Stimulated activated CD4-positive, alpha-beta T cell treated with anti-CD3 and anti-CD28 coated beads, Interleukin-2, amount 100 ng/mL, for 24 hours (primary cell): ENCODE measurements at places on chromosomes 2 and 18.

DNA sequence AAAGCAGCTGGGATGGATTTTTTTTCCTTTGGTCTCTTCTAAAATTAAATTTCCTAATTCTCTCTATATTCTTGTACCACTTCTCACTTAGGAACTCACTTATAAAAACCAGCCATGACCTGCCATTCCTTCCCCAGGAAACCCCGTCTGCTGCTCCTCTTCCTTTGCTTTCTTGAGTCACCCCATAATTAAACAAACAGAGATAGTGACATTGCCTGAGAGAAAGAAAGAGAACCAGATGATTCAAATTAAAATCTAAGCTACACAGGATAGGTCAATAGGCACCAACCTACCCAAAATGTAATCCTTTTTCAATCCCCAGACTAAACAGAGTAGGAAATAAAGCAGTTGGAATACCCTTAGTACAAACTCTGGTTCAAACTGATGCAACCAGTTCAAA is 9.7 kb downstream of the STK39 start:
- no peak for DNase-seq

GRCh38 chr18:79260023-79260422 is 135.7 kb upstream of the NFATC1 start:
- DNase-seq, result no peak

DNA sequence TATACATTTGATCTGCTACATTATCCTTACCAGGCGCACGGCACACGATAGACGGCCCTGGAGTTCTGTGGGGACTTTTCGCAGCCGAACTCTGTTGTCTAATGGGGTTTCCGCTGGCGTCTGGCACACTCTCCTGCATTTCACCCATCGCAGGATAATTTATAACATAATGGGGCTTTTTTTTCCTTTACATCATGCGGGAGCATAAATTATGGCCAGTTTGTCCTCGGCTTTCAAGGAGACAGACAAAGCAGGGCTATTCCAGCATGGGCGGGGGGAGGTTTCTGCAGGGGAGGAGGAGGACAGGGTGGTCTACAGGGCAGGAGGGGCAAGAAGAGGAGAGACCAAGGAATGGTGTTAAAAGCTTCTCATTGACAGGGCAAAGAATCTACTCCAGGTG is 279.8 kb downstream of the CELF4 start:
- DNase-seq, result no peak

DNA sequence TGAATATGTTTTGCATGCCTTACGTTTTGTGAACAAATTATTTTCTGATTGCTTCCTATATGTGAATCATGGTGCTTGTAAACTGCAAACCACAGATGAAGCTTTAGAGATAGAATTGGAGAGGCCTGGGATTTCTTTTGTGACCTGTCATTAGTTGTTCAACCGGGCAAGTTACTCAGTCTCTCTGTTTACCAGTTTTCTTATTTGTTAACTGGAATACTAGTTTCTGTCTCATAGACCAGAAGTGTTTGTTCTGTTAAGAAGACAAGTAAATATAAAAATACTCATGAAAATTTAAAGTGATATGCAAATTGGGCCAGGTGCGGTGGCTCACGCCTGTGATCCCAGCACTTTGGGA is 27.3 kb downstream of the DGKD start:
- no peak for DNase-seq

DNA sequence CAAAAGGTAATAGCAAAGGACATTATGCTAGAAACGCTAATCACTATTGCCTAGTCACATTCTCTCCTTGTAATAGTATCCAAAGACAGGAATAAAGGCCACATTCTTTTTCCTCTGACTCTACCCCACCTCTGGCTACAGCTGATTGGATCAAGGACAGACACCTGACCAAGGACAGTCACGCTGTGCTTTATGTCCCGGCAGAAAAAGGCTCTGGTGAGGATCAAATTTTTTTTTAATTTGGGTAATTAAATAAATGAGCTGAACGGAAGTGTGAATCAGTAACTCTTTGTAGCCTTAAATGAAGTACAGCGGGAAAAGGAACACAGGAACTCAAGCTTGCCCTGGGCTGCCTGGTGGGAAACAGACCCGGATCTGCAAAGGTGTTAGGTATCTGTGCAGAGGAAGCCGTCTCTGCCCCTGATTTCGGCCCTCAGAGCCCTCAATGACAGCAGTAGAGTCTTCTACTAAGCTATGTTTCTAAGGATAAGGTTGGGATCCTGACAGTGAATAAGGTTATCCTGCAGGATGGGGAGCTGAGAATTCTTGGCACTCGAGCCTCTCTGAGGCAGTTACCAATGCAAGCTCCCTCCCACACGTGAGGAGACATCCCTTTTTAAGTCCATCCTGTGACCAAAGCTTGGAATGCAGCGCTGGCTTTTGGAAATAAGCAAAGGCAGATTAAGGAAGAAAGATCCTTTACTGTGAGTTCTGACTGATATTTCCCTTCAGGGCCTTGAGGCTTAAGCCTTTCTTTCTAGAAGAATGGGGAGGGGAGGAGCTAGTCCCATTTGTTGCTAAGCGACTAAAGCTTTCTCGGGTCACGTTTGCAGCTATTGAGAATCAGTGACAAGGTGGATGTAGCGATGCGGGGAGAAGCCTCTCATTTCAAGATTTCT is 37.8 kb upstream of the IKZF2 start:
- DNase-seq, result no peak

GRCh38 chr2:48540237-48540935 is 10.4 kb downstream of the STON1 start:
- DNase-seq, result no peak

GRCh38 chr2:174013315-174013751 is 48.2 kb upstream of the SP3 start:
- no peak for DNase-seq

DNA sequence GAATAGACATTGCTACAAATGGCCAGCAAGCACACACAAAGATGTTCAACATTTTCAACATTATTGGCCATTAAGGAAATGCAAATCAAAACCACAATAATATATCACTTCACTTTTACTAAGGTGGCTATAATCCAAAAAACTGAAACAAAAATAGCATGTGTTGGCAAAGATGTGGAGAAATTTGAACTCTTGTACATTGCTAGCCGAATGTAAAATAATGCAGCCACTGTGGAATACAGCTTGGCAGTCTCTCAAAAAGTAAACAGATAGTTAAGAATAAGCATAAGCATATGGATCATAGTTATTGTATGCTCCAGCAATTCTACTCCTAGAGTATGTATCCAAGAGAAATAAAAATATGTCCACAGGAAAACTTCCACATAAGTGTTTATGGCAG is 192.5 kb downstream of the EN1 start:
- no peak for DNase-seq

GRCh38 chr2:147808520-147808919 is 36.3 kb upstream of the ACVR2A start:
- no peak for DNase-seq

DNA sequence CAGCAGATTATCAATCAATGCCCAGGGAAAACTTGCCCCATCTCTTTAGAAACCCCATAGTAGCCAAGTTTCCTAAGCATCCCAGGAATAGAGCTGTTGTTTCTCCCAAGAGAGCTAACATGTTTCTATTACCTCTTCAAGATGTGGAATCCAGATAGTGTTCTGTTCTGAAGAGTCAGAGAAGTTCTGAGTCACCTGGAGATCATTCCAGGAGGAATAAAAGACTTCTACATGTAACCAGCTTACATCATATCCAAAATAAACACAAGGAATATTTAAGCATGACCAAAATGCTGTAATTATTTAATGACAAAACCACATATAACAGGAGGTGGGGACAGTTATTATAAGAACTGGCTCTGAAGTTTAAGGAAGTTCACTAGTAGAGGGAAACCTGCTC is 51.0 kb upstream of the GORASP2 start:
- no peak for DNase-seq

GRCh38 chr2:170394641-170395387 is 216.9 kb downstream of the MYO3B start:
- no peak for DNase-seq

GRCh38 chr18:74638210-74638609 is 40.5 kb downstream of the ZNF407 start:
- no peak for DNase-seq

GRCh38 chr2:178514664-178515063 is 34.4 kb downstream of the PLEKHA3 start:
- peak; percentile 38 for DNase-seq

DNA sequence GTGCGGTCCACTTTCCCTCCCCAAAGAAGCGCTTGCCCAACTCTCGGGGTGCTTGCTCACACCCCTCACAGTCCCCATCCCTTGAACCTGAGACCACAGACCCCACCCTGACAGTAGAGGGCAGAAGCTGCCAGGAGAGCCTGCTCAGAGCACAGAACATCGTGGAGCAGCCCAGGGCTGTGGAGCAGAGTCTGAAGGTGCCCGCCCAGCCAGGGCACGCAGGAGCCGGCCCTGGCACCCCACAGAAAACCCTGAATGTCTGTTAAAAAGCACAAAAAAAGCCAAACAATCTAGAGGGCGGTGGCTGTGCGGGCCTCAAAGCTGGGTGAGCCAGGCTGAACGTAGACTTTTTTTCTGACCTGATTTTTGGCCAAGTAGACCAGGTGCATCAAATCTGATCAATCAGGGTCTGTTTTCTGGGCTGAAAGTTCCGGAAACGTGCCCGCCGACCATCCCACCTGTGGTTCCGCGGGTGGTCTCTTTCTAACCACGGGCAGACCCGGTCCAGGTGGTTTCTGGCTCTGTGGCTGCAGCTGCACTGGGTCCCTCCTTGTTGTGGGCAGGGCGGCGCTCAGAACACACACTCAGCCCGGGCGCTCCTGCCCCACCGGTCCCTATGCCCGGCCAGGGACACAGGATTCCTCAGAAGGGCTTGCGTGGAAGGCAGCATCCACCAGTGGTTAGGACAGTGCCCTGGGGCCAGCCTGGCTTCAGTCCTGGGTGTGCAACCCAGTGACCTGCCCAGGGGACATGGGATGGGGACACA is 66.3 kb downstream of the SLC66A2 start:
- no peak for DNase-seq

- no peak for DNase-seq
Observed at GRCh38 chr2:25821225-25822056, 56.8 kb downstream of the ASXL2 start.

- DNase-seq, result no peak
Observed at GRCh38 chr18:59155153-59155552, 15.5 kb downstream of the SEC11C start.

DNA sequence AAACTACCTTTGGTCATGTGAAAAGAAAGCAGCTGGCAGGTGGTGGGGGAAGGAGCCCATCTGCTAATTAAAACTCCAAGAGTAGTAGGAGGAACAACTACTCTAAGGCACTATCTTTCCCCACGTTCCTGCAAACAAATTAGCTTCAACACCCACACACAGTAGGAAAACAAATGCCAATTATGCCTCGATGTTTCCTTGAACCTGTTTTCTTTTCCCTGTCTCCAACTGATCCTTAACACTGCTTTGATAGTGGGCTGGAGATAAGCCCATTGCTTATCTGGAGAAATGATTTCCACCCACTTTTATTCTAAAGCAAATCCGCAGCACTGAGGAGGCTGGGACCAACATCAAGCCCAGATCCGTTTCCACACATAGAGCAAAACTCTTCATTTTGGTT is 36.0 kb downstream of the DDX18 start:
- no peak for DNase-seq

- DNase-seq, result no peak
Observed at GRCh38 chr18:9741406-9741792, 33.3 kb downstream of the RAB31 start.

DNA sequence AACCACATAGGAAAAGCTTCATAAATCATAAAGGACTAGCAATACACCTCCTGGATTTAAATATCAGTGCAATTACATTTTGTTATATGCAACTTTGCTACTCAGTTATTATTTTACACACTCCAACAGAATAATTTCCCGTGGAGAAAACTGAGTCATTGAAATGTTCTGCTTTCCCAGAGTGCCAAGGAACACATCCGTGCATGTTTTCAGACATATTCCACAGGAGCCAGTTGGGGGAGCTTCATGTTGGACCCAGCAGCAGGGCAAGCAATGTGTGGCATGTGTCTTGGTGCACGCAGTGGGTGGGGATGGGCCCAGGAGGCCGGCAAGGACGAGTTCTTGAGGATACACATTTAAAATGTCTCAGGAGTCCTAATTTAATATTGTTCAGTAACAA is 14.4 kb upstream of the SMIM21 start:
- DNase-seq, result no peak

- no peak for DNase-seq
Observed at GRCh38 chr2:76446872-76447271, 736.2 kb upstream of the GCFC2 start.

GRCh38 chr18:5914951-5915350 is 19.6 kb upstream of the TMEM200C start:
- DNase-seq, result no peak

GRCh38 chr2:25608718-25609117 is 64.7 kb downstream of the DTNB start:
- DNase-seq, result no peak

DNA sequence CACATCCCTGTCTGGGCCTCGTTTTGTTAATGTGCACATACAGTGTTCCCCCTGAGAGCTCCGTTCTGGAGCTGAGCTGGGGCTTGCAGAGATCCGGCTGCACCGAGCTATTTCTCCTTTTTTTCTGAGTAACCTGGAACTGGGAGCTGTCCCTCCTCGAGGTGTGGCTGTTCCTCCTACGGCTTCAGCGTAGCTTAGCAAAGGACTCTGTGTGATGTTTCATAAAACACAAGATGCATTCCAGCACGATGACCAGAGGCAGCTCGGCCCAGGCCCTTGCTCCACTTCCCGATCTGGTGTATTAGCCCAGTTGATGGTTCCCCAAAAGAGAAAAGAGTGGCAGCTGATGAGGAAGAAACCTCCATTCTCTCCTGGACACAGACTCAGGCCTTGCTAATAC is 103.0 kb downstream of the FAM210A start:
- DNase-seq, result no peak

DNA sequence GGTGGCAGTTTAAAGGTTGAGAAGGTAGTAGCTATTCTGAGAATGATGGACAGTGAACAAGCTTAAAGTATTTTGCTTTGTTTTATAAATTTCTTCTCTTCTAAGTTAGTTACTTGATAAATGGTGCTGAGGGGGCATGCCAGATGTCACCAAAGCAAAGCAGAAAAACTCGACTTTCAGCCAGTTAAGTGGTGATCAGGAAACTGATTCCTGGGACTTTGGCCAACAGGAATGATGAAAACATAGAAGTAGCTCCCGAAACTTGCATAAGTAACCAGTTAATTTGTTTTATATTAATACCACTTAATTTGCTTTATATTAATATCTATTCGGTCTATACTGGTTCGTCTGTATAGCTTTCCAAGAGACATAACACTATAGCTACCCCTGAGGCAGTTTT is 82.6 kb downstream of the FANCL start:
- no peak for DNase-seq

GRCh38 chr2:179250848-179251504 is 13.7 kb downstream of the SESTD1 start:
- no peak for DNase-seq

DNA sequence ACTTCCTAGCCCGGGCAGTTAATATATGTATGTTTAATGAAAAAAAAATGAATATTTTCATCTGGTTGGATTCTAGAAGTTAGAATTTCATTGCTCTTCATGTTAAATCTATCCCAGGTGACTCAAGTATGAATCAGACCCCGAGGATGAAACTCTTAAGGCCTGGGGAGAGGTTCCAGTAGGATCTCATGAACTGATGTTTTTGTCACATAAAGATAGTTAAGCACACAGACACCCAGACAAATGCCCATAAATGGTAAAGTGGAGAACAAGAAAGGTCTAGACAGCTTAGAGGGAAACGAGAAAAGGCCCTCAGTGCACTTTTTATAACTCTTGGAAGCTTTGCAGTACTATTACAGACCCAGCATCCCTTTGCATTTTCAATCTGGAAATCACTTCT is 114.1 kb downstream of the RIF1 start:
- no peak for DNase-seq
